Dermis microvascular lymphatic vessel endothelial cell (primary cell): ENCODE measurements at places on chromosomes 7 and 10.

GRCh38 chr7:54843841-54844355, 84.9 kb upstream of the SEC61G start:
- no peak for DNase-seq

GRCh38 chr7:26332698-26333097, 41.0 kb downstream of the SNX10 start:
- DNase-seq = no peak

DNA sequence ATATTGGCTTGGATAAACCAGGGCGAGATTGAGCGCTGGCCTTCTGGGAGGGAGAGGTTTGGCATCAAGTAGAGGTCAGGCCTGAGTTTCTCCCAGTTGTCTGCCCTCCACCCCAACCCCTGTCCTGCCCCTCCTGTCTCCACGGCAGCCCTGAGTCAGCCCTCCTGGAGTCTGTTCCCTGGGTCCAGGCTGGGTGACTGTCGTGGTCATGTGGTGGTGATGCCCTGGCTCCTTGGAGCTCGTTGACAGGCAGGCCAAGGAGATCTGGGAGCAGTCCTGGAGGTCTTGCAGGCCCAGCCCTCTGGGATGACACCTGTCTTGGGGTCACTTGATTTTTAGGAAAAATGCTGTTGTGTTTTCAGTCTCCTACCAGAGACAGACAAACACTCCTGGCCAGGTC, 53.6 kb upstream of the PODXL start:
- DNase-seq = no peak

DNA sequence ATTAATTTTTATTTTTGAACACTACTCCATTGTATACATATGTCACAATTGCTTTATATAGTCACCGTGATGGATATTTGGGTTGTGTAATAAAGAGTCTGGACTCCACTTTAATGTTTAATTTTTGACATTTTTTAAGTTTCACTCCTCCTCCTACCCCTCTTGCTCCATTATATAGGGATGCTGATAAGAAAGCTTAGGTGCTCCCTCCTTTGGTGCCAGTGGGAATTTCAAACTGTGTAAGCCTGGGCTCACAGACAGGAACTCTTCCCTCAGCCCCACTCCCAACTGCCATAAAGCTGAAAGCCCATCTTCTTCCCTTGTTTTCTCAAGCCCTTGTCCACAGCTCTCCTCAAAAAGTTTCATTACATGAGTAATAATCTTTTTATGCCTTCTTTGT, 47.6 kb downstream of the TWIST1 start:
- no peak for DNase-seq

DNA sequence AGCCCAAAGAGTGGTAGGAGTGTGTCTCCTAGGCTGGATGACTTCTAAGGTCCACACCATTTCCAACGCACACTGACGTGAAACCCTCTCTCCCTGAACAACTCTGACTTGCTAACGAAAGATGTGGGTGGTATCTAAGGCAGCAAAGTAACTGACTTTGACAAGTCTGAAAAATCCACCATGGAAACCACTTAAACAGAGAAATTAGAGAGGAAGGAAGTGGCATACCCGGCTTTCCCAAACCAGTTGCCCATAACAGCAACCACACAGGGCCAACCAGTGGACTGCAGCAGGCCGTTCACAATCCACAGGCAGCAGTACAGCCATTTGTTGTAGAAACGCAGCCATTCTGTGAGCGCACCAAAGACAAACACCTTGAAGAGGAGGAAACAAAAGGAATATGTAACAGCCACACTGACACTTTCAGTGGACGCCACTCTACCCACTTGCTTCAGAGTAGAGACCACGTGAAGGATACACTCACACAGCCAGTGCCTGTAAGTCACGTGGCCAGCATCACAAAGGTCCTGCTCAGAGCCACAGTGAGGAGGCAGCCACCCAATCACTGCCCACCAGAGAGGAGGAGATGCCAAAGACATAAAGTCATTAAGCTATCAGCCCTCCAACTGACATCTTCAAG, 39.8 kb downstream of the SLC37A3 start:
- DNase-seq = no peak

DNA sequence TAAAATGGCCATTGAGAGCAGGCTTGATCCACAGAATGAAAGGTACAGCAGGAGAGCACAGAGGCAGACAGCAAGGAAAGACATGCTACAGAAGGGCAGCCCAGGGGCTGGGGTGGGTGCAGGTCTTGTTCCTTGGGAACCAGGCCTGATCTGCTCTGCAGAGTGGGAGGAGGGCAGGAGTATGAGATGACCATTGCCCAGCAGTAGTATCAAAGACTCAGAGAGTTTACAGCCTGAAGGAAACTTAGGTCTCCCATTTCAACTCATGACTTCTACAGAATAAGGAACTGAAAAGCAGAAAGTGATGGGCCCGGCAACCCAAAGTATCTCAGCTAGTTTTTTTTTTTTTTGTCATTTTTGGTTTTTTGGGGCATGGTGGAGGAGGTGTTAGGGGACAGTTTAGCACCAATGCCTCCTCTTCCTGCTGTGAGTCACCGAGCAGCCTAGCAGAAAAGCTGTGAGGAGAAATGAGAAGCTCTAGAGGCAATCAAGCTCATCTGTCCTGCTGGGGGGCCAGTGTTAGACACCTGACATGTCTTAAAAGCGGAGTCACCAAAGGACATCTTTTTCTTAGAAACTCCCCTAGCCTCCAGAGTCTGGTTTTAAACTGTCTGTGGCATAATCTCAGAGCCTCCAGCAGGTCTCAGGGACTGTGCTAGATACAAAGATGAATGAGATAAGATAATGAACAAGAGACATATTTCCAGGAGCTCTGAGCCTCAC, 34.3 kb upstream of the HERPUD2 start:
- no peak for DNase-seq
